ENCODE measurements at places on chromosomes 5 and 9.

DNA sequence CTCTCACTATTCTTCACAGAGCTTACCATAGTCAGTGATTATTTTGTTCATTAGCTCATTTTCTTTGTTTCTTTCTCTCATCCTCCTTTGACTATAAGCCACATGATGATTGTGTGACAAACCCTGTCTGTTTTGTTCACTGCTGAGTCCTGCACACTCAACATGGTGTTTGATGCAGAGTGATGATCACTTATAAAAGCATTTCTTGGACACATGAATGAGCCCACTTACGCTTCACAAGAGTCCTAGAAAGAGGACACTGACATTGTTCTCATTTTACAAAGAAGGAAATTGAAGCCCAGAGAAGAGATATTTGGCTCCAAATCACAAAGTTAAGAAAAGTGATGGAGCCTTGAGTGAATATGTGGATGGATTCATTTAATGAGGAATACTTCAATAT, 13.4 kb downstream of the ABLIM3 start:
- no peak for DNase-seq

DNA sequence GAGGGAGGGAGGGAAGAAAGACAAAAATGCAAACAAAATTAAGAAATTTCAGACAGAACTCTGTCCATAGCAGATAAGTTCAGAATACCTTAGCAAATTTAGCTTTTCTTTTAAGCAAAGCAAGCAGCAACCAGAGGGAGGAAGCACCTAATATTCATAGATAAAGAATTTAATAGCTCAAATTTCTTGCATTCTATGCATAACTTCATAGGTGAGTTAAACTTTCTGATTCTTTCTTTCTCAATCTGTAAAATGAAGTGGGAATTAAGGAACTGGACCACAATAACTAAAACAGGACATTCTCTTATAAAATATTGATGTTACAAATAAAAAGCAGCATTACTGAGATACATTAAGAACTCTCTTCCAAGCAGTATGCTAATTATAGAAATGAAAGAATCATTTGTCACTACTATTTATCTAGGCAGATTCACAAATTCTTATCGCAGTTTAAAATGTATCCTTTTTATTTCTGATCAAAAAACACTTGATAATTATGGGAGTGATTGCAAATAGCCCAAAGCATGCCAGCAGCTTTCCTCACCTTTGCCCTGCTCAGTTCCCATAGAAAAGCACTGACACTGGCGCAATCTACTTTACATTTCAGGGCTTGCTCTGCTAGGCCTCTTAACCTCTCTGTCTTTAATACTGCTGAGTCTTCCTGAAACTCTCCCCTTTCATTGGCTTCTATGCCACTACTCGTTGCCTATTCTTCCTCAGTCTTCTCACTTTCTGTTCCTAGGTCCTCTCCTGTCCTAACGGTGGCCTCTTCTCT, 341.8 kb downstream of the PIK3R1 start:
- no peak for DNase-seq

DNA sequence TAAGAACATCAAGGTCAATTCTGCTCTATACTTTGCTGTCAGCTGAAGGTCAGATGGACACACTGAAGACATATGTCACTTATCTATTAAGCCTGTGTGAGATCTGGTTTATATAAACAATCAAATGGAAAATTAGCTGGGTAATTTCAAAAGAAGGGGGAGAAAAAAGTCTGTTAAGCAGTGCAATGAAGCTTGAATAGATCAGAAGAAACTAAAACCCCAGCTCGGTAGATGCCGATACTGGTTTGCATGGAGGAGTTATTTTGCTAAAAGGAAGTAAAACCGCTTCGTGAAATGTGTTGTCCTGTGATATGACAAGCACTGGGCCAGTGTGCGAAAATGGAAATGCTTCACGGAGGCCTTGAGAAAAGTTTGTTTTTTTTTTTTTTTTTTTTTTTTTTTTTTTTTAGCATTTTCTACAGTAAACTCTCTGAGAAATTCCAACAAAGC, 148.8 kb downstream of the MEF2C start:
- DNase-seq, result no peak

DNA sequence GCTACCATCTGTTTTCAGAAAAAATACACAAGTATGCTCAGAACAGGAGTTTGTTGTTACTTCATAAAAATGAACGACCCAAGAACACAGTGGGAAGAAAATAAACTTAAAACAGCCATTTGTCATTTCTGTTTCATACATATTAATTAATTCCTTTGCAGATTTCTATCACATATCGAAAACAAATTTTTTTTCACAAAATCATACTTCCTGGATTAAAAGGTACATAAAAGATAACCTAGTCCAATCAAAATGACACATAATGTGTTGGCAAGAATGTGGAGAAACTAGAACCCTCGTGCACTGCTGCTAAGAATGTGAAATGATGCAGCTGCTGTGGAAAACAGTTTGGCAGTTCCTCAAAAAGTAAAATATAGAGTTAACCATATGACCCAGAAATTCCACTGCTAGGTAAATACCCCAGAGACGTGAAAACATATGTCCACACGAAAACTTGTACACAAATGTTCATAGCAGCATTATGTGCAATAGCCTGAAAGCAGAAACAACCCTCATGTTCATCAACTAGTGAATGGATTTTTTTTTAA, 46.0 kb downstream of the MYO10 start:
- DNase-seq, result peak; percentile 67

- no peak for DNase-seq
These were observed 219.3 kb downstream of the CEMIP2 start for GRCh38 chr9:71549023-71549422.
